Substantia nigra (tissue), 51 donors: ENCODE measurements at places on chromosomes 7 and 10.

DNA sequence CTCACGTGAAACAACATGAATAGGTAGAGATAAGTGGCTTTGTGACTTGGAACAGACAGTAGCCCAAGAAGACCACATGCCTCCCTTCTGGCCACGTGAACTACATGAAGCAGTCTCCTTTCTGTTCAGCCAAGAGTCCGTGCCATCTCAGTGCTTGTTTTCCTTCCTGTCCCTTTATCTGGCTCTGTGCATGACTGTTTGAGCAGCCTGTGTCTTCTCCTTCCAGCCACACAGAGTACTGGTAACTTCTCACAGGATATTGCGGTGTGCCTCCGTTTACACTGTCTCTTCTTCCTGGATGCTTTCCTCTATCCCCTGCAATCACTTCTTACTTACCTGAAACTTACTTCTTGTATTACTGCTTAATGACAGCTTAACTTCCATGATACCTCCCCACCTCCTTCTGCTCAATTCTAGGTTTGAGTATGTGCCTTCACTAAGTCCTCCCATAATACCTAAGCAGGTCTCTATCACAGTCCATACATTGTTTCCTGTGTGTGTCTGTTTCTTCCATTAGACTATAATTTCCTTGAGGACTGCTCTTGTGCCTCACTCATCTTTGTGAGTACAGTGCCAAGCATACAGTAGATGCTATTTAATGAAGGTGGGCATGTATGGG, 748.7 kb downstream of the AUTS2 start:
- no peak for DNase-seq

DNA sequence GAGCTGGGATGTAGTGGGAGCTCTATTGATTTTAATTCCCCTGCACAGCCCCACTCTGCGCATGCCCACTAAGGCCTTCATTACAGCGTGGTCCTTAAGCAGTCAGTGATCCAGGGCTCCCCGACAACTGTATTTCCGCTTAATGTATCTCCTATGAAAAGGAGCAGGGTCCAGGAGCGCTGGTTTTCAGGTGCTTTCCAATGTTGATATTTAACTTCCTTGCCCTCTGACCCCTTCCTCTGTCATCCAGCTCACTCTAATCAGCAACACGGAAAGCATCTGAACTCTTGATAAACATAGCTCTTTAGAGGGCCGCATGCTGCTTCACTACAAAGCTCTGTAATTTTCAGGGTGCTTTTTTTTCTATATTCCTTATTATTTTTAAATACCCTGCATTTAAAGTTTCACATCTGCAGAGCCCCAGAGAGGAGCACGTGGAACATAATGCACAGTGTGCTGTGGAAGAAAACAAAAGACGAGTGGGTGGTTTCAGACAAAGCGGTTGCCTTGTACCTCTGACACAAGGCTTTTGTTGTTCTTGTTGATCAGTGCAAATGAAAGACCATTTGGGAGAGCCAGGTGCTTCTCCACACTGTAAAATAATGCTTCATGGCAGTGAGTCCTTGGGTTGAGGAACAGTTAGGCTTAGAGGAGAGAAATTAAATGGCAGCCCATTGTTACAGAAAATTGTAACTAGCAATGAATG, 465.9 kb upstream of the CELF2 start:
- no peak for DNase-seq

DNA sequence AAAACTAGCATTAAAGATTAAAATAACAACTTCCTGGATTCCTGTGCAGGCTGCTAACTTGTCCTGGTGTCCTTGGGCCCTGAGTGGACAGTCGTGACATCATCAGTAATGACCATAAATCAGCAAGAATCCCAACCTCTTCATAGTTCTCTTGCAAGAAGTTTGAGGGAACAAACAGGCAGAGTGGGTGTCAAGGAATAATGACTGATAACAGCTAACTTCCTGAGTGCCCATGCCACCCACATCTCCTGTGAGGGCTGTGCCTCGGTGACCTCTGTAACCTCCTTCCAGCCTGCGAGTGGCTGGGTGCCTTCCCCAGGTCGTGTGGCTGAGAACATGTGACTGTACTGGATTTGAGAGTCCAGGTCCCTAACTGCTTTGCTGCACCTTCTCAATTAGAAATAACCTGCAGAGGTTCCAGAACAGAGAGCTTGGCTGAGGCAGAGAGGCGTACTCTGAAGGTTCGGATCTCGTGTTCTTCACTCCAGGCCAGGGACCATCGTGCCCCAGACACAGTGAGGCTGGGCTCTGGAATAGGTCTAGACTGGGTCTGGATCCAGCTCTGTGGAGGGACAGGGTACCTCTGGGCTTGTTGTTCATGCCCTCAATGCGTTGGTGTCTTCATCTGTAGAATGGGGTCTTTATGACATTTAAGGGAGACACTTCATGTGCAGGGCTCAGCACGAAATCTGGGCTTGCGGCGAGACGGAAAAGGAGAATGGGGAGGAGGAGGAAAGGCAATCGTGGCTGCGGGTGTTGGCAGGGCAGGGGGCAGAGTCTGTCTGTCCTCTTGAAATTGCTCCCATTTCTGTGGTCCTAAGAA, 313.1 kb upstream of the ZNF32 start:
- no peak for DNase-seq

DNA sequence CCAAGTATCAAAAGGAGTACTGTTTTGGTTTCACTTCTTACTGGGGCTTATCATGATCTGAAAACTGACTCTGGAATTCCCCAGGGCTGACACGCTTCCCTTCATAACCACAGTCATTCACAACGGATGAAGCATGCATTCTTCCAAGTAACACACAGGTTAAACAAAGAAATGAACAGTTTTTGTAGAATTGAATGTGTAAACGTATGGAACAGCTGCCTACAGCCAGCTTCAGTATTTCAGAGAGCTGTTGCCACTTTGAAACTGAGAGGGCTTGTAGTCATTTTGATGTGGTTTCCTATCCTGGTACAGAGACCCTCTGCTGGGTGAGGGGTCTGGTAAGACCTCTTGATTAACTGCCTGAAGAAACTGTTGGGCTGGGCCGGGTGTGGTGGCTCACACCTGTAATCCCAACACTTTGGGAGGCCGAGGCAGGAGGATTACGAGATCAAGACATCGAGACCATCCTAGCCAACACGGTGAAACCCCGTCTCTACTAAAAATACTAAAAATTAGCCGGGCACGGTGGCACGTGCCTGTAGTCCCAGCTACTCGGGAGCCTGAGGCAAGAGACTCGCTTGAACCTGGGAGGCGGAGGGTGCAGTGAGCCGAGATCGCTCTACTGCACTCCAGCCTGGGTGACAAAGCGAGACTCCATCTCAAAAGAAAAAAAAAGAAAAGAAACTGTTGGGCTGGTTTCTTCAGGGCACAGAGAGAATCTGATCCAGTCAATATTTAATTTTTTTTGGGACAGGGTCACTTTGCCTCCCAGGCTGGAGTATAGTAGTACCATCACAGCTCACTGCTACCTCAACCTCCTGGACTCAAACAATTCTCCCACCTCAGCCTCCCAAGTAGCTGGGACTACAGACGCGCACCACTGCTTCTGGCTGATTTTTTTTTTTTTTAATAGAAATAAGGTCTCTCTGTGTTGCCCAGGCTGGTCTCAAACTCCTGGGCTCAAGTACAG, 4.7 kb downstream of the NFE2L3 start:
- no peak for DNase-seq

- no peak for DNase-seq
Measured at GRCh38 chr7:106457678-106458077, 172.9 kb upstream of the NAMPT start.

- peak; percentile 65 for DNase-seq
Measured at GRCh38 chr7:75888464-75889222, 9.8 kb downstream of the RHBDD2 start.

GRCh38 chr7:78125884-78126283, 327.3 kb downstream of the PHTF2 start:
- DNase-seq, result no peak

- DNase-seq, result no peak
Measured at GRCh38 chr10:80421050-80421706, 12.8 kb downstream of the PRXL2A start.

DNA sequence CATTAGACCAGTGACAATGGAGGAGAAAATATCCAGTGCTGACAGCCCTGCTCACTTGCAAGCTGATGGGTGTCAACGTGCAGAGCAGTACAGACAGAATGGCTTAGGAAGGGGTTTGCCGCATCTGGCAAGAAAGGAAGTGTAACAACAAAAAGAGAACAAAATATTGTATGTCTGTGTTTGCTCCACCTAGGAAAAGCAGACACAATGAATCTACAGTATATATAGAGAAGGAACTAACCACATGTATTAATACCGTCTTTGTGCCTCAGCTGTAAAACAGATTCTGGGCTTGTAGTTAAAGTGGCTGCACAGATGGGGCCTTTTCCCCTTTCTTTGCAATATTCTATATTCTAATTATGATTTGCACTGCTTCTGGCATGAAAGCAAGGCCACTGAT, 281.1 kb upstream of the MEOX2 start:
- DNase-seq, result no peak

DNA sequence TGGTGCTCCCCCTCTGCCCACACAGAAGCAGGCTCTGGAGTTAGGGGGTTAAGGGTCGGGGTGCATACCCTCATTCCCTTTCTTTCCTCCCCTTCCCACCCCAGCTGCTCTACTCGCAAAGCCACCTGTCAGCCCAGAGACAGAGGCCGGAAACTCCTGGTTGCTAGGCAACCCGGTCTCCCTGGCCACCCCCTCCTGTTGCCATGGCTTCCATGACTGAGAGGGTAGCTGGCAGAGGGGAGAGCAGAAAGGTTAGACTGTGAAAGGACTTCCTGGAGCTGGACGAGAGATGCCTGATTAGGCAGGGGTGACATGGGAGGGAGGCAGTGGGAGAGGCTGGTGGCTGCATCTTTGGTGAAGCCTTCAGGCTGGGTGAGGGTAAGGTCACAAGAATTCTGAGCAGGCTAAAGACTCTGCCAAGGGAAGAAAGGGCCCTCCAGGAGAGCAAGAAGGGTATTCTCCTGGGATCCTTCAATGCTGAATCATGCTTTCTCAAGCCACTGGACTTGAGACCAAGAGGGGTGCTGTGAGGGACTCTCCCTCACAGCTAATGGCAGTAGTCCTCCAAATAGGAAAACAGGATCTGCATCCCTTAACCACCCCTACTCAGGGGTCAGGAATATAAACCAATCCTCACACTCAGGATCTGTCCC, 5.4 kb downstream of the PSD start:
- no peak for DNase-seq

- DNase-seq, result no peak
Measured at GRCh38 chr7:46881507-46882127, 700.3 kb downstream of the TNS3 start.

GRCh38 chr10:23037152-23037551, 58.2 kb upstream of the MSRB2 start:
- no peak for DNase-seq

- no peak for DNase-seq
Measured at GRCh38 chr10:104323760-104324201, 14.5 kb downstream of the ITPRIP start.

- DNase-seq, result no peak
Measured at GRCh38 chr7:105187302-105188169, 173.5 kb downstream of the KMT2E start.

DNA sequence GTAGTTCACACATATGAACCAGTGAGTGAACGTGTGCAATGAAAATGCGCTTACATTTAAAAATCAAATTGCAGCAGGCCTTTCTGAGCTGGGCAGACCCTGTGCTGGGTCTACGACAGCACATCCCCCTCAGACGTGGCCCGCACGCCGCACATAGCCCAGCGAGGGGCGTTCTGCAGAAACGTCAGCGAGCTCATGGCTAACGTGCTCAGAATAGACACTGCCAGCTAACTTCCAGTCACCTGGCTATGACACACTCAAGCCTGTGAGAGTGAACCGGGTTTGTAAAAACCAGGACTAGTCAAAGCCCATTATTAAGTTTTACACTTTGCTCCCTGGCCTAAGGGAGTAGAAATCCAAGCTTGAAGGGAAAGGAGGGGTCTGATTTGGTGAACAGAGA, 108.1 kb upstream of the INSIG1 start:
- no peak for DNase-seq

DNA sequence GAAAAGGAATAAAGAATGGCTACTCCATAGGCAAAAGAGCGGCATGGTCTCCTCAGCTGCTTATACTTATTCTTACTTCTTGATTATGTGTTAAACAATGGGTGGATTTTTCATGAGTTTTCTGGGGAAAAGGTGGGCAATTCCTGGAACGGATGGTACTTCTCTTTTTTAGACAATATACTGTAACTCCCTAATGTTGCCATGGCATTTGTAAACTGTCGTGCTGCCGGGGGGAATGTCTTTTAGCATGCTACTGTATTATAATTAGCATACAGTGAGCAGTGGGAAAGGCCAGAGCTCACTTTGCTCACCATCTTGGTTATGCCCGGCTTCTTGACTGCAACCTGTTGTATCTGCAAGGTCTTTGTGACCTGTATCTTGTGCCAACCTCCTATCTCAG, 372.1 kb upstream of the AKR1E2 start:
- no peak for DNase-seq

GRCh38 chr7:75624134-75624832, 114.5 kb downstream of the HIP1 start:
- DNase-seq, result peak; percentile 10

GRCh38 chr10:3761021-3761686, 23.9 kb downstream of the KLF6 start:
- no peak for DNase-seq
